ENCODE measurements at places on chromosomes 4 and X. TPM values are rescaled to one million over a fixed set of nuclear protein-coding genes. Genes with fewer than 3 reads are reported as not detected.

GABRE gene
- 0.92 TPM for total RNA-seq

DNA sequence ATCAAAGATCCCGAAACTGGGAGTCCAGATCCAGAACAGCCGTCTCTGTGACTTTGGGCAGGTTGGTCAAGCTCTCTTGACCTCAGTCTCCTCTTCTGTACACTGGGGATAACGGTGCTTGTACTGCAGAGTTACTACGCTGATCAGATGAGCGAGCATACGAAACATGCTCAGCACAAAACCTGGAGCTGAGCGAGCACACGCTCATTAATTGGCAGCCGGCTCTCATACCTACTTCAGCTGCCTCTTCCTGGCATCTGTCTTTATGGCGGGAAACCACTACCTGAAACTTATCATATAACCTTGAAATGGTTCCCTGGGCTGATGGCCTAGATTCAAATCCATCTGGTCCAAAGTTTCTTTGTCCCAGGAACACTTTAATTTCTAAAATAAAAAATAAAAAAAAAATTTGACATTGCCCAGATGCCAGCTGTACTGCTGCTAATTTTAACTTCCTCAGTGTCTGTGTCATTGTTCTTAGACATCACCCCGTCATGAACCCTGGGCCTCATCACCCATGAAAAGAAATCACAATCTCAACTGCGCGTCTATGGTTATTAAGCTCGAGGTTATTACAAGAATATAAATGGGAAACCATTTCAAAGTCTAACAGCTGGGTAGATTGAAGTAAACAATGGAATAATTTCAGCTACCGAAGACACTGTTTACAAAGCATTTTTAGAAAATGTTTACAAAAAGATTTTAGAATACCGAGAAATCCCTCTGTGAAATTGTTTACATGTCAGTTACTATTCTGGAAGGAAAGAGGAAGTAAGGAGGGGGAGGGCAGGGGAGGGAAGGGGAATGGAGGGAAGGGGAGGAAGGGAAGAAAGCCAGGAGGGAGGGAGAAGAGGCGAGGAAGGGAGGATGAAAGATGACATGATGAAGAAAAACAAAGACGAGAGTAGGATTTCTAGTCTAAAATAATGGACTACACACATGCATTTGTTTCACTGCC lies 49.0 kb downstream of the CRMP1 start:
- no peak for DNase-seq

DNA sequence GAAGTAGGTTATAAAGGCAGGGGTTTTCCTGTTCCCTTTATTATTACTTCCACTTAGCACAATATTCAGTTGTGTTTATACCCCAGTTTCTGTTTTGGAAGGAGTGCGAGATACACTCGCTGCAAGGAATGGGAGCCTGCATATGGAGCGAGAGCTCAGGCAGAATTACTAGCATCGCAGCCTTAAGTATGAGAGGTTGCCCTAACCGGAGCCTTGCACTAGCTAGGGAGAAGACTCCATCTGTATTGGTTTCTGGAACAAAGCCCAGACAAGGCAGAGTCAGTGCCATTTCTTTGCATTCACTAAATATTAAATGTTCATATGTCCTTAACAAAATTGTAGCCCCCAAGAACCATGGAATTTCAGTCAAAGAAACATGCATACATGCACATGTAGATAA lies 6.2 kb upstream of the DCTD start:
- no peak for DNase-seq

- DNase-seq: no peak
These were observed 70.3 kb downstream of the ANXA10 start for GRCh38 chr4:168162604-168163003.

GRCh38 chrX:118182025-118182424 lies 65.4 kb upstream of the KLHL13 start:
- DNase-seq: no peak

- peak; percentile 21 for DNase-seq
These were observed 609 bp downstream of the REPS2 start for GRCh38 chrX:16946971-16947562.

- peak; percentile 78 for DNase-seq
These were observed 293.4 kb downstream of the BMPR1B start for GRCh38 chr4:95050980-95051701.

FGF16 gene
- total RNA-seq: not detected

DNA sequence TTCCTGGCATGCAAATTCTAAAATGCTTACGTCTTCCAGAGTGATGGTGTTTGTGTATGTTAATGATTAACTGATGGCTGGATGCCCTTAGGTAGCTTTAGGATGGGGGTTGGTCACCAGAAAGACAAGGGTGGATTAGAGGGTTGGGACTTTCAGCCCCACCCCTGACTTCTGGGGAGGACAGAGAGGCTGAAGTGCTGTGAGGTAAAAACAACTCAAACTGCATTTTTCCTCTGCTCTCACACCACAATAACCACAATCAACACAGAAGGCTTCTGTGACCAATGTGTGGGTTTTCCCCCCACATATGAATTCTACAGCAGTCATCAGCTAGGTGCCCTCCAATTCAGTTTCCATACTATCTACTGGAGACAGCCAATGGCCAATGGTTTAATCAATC lies 18.7 kb upstream of the DDIT4L start:
- no peak for DNase-seq

GRCh38 chr4:180060159-180060889 lies 2182.9 kb upstream of the TENM3 start:
- DNase-seq: peak; percentile 39

GRCh38 chrX:119617517-119618164 lies 11.4 kb upstream of the NKRF start:
- peak; percentile 36 for DNase-seq

DNA sequence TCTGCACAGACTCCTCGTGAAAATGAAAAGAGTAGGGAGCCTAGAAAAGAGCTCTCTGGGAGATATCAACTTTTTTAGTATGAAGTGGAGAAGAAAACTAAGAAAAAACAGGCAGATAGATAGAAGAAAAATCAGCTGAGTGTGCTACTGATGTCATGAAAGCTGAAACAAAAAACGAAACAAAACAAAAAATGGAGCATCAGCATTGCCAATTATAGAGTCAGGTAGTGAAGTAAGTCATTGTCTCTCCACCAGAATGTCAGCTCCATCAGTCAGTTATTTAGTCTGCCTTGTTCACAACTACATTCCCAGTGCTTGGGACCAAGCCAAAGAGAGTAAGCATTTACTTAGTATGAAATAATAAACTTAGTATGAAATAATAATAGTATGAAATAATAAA lies 595.1 kb downstream of the STPG2 start:
- no peak for DNase-seq

DNA sequence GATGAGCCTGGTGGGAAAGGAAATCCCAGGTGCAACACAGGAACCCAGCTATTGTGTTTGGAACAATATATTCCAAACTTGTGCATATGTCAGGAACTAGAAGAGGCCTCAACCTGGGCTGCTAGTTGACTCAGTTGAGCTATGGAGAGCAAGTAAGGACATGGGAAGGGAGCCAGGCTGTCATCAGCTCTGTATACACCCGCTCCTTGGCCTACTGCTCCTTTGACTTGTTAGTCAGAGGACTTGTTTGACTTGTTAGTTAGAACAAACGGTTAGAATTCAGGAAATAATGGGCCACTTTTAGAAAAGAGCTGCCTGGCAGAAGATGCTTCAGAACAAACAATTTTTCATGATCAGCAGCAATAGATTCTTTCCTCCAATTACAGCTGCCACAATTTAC lies 76.4 kb downstream of the CBLL2 start:
- DNase-seq: no peak

SLC2A9 gene
- not detected for total RNA-seq

SHISA3 gene
- 0.09 TPM for total RNA-seq

PNCK gene
- total RNA-seq: 19.7 TPM

- no peak for DNase-seq
These were observed 78.7 kb downstream of the ANAPC10 start for GRCh38 chr4:145019346-145019745.

GRCh38 chr4:185232370-185232769 lies 23.0 kb downstream of the SNX25 start:
- DNase-seq: no peak

MYOZ2 gene
- not detected for total RNA-seq

DNA sequence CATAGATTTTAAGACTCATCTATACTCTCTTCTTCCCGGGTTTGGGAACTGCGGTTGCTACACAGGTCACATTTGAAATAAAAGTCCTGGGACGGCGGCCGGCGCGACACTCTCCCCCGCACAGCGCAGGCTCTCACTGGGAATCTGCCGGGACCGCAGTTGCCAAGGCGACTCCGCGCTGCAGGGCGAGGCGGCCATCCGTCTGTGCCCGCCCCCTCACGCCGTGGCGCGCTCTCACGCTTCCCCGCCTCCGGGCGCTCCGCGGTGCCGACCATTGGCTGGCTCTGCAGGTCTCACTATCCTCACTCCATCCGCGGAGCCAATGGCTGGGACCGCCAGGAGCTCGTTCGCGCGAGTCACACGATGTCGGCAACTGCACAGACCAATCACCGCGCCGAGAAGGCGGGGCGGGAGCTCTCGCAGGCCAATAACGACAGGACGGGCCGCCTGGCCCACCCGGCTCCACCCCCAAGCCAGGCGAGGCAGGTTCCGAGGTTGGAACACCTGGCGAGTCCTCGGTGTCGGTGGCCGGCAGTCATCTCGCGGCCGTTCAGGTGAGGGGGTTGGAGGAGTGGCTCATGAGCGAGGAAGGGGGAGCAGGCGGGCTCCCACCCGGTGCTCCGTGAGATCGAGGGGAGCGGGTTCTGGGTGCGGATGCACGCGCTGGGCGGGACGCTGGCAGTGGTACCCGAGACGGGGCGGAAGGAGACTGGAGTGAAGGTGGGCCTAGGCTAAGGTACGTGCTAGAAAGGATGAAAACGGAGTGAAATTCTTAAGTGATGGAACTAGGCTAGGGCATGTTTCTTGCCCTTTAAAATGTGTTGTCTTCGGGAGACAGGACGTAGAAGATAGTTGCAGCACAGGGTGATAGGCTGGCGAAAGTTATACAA lies at the start of gene MSMO1:
Gene MSMO1, plus strand, starts transcription at position 459 of the 890 bp plus-strand sequence. CDS start 5,702 bp downstream, outside the sequence.
- peak; percentile 100 for DNase-seq

DNA sequence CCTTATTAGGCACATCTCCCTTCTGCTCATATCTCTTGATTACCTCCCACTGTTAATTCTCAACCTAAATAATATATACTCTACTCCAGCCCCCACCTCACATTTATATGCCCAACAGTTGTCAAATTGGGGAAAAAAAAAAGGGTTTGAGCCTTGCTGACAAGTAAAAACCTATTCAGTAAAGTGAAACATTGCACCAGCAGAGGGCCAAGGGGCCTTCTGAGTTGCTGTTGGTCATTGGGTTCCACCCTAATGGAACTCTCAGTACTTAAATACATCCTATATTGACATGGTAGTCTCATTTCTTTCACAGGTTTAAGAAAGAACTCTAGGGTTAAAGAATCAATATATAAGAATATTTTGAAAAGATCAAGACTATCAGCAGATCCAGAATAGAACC lies 362.2 kb downstream of the SMARCA1 start:
- no peak for DNase-seq

All from neural progenitor cell (in vitro differentiated cells).